ENCODE measurements at places on chromosomes 16 and 17.

DNA sequence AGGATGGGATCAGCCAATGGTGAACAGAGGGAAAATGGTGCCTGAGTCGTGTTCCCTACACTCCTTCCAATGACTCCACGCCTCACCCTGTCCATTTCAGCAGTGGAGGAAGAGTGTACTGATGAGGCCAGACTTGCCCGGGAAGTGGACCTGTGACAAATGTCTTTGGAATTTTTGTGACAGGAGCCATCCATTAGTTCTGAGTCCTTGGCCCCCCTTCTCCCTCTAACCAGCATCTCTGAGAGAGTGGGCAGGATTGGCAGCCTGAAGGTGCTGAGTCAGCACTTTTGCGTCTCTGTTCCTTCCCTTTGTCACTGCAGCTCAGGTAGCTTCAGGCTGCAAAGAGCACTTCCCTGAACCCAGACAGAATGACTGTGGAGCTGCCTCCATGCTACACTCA, 30.8 kb downstream of the BEAN1 start:
- DNase-seq = no peak

GRCh38 chr17:81519284-81520020, 6.9 kb upstream of the ACTG1 start:
- peak; percentile 83 for DNase-seq

- DNase-seq = no peak
Observed at GRCh38 chr17:77959926-77960521, 1.5 kb downstream of the TNRC6C start.

- DNase-seq = no peak
Observed at GRCh38 chr17:80330276-80330675, 69.6 kb downstream of the RNF213 start.

GRCh38 chr16:16124438-16124837, 98.9 kb downstream of the ABCC6 start:
- DNase-seq = no peak

GRCh38 chr16:4790261-4790660, 2.1 kb upstream of the SEPTIN12 start:
- no peak for DNase-seq

DNA sequence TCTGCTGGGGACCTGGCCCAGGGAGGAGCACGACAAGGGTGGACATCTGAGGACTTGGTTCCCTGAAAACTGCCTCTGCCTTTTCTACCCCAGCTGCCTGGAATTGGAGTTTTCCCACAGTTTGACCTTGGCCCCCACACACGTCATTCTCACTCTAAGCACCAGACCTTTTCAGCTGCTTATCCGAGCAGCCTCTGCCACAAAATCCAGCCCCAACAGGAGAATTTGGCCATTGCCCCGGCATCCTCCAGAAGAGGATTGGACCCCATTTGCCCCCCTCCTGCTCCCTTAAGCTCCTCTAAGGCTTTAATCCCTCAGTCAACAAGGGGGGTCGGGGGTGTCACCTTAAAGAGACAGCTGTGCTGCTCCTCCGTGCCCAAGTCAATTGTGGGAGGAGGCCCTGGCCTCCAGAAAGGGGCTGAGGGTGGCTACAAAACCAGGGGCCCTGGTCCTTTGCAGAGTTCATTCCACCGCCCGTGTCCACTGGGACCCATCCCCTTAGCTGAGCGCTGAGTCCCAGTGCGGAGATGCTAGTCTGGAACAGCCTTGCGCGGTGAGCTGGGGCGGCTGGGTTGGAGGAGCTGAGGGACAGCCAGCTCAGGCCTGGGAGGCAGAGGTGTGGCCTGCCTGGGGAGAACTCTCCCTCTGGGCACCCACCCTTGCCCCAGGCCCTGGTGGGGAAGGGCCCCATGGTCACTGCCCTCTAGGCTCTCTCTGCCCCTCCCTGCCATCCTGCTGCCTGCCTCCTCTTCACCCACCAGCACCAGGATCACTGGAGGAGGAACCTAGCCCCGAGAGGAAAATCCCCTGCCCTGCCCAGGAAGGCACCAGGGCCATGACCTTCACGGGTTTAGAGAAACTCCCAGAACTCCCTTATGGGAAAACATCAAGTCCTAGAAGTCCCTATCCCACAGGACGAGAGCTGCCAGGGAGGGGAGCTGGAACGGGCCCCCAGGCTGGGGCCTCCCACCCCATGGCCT, 18.8 kb downstream of the TTYH2 start:
- DNase-seq = no peak

DNA sequence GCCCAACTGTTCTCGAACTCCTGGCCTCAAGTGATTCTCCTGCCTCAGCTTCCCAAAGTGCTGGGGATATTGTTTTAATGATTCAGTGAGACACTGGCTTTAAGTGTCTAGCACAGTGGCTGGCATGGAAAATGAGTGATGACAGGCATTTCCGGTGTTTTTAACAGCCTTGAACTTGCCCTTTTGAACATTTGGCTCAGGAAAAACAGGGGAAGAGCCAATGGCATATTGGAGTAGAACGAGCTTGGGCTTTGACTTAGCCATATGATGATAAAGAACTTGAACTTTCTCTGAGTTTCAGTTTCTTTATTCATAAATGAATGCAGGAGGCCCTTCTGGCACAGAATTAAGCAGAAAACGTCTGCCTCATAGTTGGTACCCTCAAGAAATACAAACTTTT, 145.0 kb upstream of the HS3ST4 start:
- DNase-seq = no peak

- peak; percentile 67 for DNase-seq
Observed at GRCh38 chr16:66524601-66525164, 25.2 kb downstream of the TK2 start.

DNA sequence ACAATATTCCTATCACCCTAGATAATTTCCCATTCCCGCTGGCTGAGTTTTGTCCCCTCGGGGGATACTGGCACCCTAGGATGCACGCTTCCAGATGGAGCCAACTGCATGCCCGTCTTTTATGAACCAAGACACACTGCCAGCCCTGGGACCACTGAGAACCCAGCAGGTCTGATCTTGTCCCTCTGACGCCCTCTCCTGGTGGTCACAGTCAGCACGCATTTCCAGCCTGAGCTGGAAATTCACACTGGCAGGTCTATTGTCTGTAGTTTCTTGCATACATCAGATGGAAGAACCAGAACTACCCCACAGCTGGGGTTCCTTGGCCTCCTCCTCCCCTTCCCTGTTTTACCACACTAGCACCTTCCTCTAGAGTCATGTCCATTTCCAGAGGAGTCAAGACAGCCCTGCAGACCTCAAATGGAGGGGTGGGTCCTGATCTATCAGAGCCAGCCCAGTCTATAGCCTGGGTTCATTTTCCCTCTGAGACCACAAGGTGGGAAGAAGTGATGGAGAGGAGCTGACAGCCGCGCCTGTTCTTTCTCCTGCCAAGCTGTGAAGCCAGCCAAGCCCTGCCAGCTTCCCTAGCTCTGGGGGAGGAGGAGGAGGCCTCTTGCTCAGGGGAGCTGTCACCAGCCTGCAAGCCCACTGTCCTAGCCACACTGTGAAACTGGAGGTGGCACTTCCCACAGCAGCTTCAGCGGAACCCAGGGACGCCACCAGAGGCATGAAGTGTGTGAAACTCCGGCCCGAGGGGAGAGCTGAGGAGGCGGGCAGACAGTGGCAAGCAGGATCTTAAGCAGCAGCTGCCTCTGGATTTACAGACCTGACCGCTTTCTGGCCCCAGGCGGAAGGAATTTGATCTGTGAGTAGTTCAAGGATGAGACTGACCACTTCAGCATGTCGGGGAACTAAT, 29.3 kb downstream of the MXRA7 start:
- peak; percentile 82 for DNase-seq

DNA sequence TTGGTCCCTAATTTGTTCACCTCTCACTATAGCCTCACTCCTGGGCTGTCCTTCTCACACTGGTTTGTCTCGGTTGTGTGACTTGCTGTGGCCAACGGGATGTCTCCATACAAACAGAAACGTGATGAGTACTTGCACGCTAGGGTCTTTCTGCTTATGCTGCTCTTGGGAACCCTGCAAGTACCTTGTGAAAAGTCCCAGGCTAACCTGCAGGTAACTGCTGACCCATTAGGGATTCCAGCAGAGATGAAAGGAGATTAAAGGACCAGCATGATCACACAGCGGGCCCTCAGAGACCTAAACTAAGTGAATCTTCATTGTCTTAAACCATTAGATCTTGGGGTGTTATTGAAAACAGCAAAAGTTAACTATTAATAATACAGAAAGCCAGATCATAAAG, 562.8 kb upstream of the GOT2 start:
- no peak for DNase-seq

All from GM13976 (cell line).